Frontal cortex (tissue), 4 donors: ENCODE measurements at places on chromosomes 4 and X.

GRCh38 chr4:87575408-87575807 lies 32.9 kb upstream of the DSPP start:
- DNase-seq = no peak

GRCh38 chrX:147739196-147739595 lies 172.5 kb upstream of the FMR1 start:
- DNase-seq = no peak

- DNase-seq = peak; percentile 6
Observed at GRCh38 chrX:19846995-19847790, 40.2 kb downstream of the SH3KBP1 start.

GRCh38 chr4:52259978-52260377 lies 208.9 kb downstream of the SPATA18 start:
- no peak for DNase-seq

GRCh38 chr4:72993876-72994275 lies 75.6 kb downstream of the COX18 start:
- no peak for DNase-seq

GRCh38 chr4:2789351-2789750 lies 3.5 kb upstream of the SH3BP2 start:
- no peak for DNase-seq

DNA sequence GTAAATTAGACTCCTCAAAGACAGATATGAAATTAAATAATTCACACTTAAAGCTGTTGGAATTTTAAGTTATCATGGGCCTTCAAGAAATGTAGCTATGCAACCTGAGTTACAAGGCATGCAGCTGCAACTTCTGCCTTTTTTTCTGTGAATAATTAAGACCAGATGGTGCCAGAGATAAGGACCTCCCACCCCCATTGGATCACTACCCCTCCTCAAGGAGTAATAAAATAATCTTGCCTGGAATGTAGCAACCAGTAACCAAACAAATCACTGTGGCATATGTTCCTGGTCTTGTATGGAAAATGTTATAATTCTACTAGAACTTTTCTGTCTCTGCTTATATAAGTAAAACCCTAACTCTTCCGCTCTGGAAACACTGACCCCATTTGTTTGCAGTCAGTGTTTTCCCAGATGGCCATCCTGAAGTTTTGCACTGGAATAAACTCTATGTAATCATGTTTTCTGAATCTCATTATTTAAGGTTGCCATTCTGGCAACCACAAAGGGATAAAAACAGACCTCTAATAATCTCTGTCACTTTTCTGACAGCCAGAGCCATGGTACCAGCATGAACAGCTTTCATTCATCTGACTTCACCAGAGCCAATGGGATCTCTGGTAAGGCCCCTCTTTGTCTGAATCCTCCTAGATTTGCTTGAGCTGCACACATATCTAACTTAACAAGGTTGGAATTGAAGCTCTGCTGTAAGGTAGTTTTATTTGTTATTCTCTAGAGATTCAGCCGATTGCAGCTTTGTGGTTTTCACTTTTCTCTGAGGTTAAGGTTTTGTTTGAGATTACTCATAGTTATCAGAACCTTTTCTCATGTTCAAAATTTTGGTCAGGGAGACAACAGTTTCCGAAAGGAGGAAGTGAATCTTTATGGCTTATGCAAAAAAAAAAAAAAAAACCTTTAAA lies 274.6 kb downstream of the NAF1 start:
- no peak for DNase-seq

DNA sequence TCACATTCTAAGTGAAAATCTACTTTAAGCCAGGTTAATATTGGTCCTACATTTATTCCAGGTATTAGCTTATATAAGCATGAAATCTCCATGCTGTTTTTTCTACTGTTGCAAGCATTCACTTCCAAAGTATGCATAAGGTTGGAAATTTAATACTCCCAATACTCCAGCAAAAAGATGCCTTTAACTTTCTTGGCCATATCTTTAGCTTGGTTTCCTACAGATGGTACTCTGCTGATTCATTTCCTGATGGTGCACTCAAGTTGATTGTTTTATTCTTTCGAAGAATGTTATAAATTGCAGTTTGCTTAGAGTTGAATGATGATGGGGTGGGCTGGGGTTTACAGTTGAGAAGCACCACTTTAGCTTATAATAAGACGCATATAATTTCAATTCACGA lies 330.2 kb downstream of the PTTG2 start:
- no peak for DNase-seq

DNA sequence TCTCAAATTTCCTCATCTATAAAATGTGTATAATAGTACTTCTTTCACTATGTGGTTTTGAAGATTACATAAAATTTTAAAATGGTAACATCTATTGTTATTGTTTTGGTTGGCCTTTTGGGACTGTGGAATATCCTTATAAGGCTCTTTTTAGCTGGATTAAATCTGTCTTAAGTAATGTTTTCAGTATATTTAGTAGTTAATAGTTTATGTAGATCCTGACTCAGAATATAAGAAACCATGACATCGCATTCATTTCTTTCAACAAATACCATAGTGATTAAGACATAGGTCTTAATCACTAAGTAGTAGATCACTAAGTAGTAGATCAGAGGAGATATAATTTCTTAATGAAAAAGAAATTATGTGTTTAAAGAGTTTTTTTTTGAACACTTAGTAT lies 48.5 kb downstream of the MRPL1 start:
- DNase-seq = no peak

GRCh38 chr4:101600287-101600686 lies 190.2 kb upstream of the BANK1 start:
- DNase-seq = no peak

- DNase-seq = no peak
Observed at GRCh38 chrX:88735835-88736234, 11.2 kb upstream of the CPXCR1 start.

DNA sequence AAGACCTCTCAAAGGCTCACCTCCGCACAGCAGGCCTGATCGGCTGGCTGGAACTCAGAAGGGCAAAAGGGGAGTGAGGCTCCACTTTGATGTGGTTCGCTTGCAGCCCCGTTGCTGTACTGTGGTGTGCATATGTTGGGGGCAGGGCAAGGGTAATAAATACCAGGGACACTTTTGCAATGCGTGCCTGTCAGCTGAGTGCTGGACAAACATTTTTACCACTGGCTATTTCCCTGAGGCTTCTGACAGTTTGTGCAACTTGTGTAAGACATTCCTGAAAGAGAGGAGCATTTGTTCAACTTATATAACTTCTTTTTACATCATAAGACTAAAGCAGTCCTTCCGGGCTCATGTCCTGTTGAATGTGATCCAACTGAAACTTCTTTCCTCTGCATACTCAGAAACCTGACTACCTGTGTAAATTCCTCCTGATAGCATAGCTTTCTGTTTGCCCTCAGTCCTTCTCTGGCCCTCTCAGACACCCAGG lies 82.3 kb downstream of the SPRY1 start:
- no peak for DNase-seq

DNA sequence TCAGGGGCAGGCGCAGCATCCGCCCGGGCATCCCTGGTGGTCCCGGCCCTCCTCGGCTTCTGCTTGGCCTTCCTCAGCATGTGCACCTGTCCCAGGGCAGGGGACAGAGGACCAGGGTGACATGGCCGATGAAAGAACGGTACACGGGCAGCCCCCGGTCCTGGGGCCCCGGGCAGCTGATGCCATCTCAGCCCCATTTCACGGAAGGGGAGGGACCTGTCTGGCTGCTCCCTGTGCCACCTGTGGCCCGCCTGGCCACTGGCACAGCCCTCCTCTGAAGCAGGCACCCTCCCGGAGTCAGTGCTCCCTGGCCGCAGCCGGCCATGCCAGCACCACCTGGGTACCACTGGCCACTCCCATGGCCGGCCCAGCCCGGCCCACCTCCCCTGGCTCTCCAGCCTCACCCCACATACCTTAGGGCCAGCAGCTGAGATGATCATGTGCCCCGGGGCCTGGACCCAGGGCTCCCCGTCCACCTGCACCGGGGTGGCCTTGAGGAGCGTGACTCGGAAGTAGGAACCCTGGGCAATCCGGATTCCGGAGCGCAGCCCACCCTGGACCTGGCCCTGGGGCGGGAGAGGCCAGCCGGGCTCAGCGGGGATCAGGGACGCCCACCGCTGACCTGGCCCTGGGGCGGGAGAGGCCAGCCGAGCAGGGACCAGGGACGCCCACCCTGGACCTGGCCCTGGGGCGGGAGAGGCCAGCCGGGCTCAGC lies 12.6 kb downstream of the DGKQ start:
- DNase-seq = no peak

DNA sequence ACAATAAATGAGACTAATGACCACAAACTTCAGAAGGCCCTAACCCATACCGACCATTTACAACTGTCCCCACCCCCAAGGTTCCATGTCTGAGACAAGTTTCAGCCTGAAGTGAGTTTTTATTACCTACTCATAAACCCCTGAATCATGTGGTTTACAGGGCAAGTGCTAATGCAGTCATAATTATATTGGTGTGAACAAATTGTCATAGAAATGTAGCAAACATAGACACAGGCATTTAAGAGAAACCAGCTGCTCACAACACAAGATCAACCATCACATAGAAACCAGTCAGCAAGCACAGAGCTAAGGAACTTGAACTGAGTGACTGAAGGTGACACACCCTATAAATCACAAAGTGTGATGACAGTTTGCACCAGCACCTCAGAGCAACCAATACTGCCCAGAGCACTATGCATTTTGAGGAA lies 173.8 kb upstream of the MID1 start:
- DNase-seq = no peak

DNA sequence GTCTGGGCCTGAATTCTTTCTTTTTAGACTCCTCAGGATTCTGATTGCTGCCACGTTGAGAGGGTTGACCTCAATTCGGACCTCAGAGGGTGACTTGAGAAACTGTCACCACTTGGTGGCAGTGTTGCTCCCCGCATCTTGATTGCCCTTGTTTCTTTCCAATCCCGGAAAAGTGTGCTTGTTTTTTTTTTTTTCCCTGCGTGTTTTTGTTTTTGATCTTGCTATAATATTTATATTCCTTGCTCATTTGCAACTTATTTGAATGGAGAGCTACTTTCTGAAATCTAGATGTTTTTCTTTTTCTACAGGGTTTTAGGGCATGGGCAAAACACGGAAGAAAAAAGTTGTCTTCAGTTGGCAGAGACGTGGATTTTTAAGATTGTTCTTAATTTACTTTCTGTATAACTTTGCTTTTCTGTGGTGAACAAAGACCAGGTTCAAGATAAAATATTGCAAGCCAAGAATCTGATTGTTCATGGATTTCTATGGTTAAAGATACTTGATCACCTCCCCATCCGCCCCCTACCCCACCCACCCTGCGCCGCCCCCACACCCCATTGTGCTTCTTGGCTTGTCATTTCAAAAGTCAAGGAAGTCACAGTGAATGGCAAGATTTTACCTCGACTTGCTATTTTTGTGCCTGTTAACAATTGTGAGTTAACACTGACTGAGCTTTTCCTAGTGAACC lies 102.0 kb downstream of the PTTG2 start:
- DNase-seq = peak; percentile 65

- DNase-seq = no peak
Observed at GRCh38 chr4:109303140-109303496, 660 bp upstream of the COL25A1 start.

DNA sequence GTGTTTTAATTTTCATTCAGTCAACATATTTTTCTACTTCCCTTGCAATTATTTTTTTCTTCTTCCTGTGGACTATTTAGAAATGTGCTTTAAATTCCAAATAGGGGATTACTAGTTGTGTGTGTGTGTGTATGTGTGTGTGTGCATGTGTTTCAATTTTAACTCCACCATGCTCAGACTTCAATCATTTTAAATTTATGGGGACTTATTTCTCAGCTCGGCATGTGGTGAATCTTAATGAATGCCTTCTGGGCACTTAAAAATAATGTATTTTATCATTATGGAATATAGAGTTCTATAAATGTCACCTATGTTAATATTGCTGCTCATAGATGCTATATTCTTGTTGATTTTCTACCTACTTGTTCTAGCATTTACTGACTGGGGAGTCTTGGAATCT lies 465.6 kb upstream of the PRKX start:
- no peak for DNase-seq

GRCh38 chr4:105963461-105964400 lies 68.5 kb downstream of the NPNT start:
- DNase-seq = no peak

DNA sequence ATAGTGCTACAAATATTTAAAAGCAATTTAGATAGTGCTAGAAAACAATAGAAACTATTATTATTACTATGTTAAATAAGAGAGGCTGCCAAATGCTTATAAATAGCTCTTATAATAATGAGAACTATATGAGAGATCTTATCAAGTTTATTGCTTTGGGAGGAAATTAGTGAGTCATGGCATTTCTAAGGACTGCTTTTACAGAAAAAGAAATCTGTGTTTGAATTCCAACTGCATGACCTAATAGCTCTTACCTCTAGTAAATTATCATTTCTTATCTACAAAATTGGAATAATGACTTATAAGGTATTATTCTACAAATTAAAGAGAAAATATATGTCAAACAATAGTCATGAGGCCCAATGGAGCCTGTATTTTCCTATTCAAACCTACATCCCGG lies 177.2 kb downstream of the GABRG1 start:
- no peak for DNase-seq

- no peak for DNase-seq
Observed at GRCh38 chr4:52377563-52377962, 281.5 kb downstream of the USP46 start.

- DNase-seq = no peak
Observed at GRCh38 chrX:115889121-115889890, 281.2 kb upstream of the AGTR2 start.

- DNase-seq = no peak
Observed at GRCh38 chr4:64271601-64272081, 137.6 kb downstream of the TECRL start.

DNA sequence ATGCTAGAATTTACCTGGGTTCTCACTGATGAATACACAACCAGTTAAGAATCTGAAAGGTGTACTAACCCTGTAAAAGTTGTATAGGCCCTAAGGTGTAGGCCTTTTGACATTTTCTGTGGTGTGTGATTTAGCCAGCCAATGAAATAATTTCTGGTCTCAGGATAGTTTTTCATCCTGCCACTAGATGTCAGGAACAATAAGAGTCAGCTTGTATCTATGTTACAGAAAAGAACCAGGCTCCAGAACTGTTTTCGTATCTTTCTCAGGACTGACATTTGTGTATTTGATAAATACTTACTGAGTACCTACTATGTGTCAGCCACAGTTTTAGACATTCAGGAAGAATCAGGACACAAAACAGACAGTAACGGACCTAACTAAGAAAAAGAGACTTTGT lies 673.6 kb upstream of the TENM3 start:
- peak; percentile 25 for DNase-seq
